Fibroblast of skin of left biceps (primary cell): ENCODE measurements at places on chromosomes 1 and 21.

DNA sequence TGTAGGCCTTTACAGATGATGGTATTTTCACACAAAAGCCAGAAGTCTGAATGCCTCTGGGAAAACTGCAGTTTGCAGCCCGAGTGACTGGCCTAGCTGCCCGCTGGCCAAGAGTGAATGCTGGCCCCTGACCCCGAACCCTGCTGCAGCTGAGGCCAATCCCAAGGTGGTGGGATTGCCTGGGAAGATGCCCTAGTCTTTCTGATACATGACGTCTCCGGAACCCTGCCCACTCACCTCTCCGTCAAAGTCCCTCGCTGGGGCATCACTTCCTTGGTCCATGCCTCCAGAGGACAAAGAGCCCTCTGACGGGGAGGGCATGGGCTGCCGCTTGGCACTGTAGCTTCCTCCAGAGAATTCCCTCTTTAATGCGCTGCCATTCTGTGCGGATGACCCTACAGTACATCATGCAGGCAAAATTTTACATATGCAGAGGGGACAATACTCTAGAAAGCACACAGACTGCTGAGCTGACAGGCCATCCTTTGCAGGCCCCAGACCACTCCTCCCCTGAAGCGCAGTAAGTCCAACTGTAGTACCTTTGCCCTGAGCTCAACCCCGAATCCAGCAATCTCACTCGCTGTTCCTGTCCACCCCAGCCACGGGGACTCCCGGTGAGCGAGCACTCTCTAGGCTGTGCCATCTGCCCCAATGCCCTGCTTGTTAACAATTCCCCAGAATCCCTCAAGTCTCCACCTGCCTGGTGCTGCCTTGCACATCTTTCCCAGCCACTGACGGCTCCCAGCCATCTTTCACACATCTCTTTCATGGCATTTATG is 54.7 kb downstream of the COQ8A start:
- no peak for DNase-seq

- no peak for DNase-seq
Measured at GRCh38 chr1:202160377-202160940, at the start of gene PTPN7. Gene PTPN7, minus strand, starts transcription at chr1:202160602. Its CDS starts 1,200 bp downstream, at chr1:202159402.

DNA sequence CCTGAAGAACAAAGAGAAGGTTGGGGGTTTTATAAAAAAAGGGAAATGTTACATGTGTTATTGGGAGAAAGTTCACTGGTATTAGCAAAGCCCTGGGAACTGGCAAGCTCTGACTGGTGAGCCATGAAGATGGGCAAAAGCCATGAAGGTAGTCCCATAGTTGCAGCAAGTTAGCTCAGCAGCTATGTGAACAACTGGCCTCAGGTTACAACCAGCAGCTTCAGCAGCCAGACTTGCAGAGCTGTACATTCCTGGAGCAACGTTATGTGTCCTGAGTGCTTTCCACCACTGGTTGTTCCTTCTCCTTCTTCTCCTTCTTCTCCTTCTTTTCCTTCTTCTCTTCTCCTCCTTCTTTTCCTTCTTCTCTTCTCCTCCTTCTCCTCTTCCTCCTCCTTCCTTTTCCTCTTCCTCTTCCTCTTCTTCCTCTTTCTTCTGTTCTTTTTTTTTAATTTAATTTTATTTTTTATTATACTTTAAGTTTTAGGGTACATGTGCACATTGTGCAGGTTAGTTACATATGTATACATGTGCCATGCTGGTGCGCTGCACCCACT is 56.1 kb upstream of the TLR5 start:
- DNase-seq, result no peak

DNA sequence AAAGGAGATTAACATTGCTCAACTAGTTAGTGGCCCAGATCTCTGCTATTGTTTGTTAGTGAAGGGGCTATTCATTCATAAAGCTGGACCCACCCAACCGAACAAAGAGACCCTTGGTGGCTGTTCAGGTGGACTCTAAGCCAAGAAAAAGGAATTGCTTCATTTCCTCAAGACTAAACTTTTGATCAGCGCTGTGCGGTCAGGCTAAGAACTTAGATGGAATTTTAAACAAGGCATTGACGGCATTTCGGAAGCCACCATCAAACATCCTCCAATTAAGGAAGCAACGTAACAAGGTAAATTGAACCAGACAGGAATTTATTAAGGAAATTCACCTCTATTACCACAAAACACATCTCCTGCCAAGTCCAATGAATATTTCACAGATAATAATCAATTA is 19.9 kb upstream of the SHCBP1L start:
- no peak for DNase-seq

DNA sequence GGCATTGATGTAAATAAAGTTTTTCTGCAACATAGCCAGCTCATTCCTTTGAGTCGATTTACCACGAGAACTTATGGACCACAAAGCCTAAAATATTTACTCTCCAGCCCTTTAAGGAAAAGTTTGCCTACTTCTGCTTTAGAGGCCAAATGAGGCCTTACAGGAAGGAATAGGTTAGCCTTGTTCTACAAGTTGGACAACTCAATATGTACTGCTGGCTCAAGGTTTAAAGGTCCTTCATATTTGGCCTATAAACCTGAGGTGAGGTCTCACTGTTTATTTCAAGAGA is 144.5 kb upstream of the DNAH14 start:
- DNase-seq, result peak; percentile 25

DNA sequence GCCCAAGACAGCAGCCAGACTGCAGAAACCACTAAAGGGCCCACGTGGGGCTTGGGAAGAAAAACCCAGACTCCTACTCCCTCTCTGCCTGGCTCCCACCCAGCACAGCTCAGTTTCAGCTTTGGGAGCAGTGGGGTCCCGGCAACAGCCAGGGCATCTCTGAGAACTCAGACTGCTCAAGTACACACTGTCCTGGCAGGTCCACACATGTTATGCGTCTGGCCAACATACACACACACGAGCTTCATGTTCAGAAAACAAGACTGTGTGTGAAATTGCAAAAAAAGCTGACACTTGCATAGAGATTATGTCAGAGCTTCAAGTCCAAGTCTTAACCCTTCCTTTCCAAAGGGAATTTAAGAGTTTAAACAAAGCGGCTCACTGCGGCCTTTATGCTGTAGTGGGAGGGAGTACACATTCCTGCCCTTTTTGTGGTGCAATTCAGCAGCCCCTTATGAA is 136.6 kb upstream of the CD34 start:
- DNase-seq, result no peak

GRCh38 chr1:99532276-99532580 is 113.7 kb upstream of the PALMD start:
- DNase-seq, result no peak

GRCh38 chr1:67573311-67573872 is 111.6 kb upstream of the GADD45A start:
- no peak for DNase-seq
